ENCODE measurements at places on chromosomes 5 and 9.

DNA sequence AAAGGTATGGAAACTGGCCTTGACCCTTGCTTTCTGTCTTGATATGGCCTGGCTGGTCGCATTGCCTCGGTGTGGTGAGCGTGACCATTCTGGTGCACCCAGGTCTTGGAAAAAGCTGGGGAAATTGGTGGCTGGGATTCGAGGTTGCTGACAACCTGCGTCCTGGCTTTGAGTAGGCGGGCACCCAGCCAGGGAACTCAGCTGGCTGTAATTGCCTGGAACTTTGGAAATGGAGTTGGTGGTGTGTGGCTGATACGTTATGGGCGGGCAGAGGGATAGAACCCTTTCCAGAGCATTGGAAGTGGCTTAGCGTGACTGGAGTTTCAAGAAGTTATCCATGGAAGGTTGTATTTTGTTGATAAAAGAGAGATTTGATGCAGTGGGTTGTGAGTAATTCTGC lies 35.2 kb downstream of the KCNMB1 start:
- DNase-seq = no peak

- DNase-seq = no peak
Measured at GRCh38 chr9:1267581-1267980, 217.4 kb downstream of the DMRT2 start.

- DNase-seq = no peak
Measured at GRCh38 chr9:97806721-97807120, 46.3 kb upstream of the FOXE1 start.

GRCh38 chr5:156380848-156381247 lies 53.9 kb downstream of the SGCD start:
- no peak for DNase-seq

DNA sequence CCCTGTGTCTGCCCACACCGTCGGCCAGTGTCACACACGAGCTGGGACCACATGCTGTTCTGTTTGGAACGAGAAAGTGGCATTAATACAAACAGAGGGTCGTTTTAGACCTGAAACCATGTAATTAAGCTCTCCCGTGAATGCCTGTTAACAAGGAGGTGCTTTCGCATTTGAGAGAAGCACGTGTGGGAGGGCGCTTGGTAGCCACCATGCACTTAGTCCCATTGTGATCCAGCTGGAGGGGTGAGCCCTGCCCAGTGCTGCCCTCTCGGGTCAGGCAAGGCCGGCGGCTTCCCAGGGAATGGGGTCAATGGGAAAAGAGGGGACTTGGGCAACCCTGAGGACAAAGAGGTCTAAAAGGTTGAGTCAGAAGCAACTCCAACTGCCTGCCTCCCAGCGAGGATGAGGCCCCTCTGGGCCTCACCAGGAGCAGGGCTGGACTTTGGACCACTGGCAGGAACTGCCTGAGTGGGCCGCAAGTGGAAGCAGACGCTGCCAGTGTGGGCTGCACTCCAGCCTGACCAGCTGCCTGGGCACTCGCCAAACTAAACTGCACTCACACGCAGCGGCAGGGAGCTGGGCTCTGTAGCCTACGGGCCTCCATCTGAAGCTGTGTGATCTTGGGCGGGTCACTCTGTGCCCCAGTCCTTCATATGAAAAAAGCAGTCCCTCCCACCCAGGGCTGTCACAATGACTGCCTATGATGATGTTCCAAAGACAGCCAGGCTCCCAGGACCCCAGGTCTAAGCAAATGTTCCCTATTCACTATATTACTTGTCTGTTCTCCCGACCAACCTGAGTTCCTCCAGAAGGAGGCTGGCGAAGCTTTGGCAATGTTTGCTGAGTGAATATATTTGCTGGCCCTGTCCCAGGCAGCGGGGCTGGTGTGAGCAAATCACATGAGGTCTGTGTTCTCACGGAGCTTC lies 195.7 kb downstream of the CDK5RAP2 start:
- no peak for DNase-seq

- no peak for DNase-seq
Measured at GRCh38 chr5:118577621-118578020, 410.7 kb downstream of the DTWD2 start.

- DNase-seq = no peak
Measured at GRCh38 chr5:122455939-122456338, 143.9 kb downstream of the SNCAIP start.

DNA sequence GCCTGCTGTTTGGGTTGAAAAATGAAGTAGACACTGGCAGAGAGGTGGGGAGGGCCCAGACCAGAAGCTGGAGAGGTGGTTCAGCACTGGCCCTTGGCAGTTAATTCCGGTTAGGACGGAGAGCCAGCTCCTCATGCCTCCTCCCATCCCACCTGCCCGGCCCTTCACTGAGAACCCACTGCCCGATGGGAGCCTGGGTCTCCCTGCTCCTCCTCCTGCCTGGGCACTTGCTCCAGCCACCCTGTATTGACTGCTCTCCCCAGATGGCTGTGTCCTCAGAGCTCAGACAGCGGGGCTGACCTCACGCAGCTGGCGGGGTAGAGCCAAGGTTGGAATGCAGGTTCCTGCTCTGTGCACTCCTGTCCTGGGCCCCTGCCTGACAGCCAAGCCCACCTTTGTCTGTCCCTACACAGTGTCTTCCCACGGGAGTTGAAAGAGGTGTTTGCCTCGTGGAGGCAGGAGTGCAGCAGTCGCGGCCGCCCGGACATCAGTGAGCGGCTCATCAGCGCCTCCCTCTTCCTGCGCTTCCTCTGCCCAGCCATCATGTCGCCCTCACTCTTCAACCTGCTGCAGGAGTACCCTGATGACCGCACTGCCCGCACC lies 114.7 kb downstream of the DAB2IP start:
- DNase-seq = no peak

GRCh38 chr5:81785322-81785721 lies 34.4 kb upstream of the SSBP2 start:
- no peak for DNase-seq

DNA sequence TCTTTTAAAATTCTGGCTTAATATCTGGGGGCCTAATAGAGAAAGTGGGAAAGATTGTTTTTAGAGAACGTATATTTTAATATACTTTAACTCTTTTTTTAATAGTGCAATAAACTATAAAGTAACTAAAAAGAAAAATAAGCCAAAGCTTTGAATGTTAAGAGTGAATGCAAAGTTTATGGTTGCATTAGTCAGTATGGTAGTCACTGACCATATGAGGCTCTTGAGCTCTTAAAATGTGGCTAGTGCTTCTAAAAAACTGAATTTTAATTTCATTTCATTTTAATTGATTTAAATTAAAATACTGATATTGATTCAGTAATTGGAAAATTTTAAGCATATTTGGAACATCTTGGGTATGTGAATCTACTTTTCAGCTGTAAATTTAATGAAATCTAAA lies 310.7 kb downstream of the PJA2 start:
- no peak for DNase-seq

DNA sequence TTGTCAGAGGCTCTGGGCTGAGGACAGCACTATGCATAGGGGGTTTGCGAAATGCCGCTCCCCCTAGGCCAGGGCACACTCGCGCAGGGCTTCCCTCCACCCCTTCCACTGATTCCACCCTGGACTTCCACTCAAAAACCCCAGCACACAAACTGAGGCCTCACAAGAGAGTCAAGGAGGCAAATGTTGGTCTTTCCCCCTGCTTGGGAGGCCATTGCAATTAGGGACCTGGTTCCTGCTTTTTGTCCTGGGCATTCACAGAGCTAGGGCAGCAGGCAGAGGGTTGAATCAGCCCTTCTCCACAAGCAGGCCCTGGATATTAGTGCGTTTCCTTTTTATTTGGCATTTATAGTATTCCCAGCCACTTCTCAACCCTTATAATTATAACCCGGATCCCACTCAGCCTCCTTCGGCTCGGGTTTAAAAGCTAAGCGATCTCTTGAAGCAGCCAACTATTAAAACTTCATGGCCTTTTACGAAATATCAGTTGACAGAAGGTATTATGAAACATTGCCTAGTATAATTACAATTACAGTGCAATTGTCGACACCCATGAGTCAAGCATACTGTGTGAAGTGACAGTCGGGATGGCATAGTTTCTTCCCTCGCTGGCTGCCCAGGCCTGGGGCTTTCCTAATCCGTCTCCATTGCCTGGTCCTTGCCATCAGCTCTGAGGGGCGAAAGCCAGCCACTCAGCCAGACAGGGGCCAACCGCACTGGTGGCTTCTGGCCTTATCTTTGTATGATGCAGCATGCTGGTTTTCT lies 285.5 kb upstream of the MAP3K1 start:
- no peak for DNase-seq

DNA sequence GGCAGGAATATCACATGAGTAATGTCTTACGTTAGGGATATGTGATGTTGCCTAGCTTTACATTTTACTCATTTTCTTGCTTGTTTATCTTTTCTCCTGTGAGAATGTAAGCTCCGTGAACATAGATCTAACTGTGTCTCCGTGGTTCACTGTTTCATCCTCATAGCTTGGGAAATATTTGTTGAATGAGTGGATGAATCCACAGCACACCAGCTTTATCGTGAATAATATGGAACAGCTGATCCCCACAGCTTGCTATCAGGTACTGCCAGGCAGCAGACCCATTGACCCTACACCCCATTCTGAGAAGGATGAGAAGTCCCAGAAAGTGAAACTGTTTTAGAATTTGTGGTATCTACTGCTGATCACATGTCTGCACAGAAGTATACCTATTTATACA lies 106.8 kb upstream of the FBN2 start:
- no peak for DNase-seq

GRCh38 chr5:78336698-78337097 lies 23.7 kb upstream of the SCAMP1 start:
- DNase-seq = no peak

DNA sequence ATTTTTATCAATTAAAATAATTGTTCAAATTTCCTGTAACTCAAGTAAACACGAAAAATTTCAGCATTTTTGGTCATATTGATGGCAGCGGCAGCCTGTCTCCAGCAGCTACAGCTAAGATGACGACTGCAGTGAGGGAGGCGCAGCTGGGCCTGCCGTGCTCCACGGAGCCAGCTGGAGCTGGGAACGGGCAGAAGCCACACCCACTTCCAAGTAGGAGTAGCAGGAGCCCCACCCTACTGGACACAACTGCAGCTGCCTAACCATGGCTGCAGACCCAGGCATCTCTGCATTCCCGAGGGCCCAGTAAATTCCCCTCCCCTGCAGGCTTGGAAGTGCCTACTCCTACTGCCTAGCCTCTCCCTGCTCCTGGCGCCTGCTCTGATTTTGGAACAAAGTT lies 2031.7 kb downstream of the EFNA5 start:
- DNase-seq = no peak

DNA sequence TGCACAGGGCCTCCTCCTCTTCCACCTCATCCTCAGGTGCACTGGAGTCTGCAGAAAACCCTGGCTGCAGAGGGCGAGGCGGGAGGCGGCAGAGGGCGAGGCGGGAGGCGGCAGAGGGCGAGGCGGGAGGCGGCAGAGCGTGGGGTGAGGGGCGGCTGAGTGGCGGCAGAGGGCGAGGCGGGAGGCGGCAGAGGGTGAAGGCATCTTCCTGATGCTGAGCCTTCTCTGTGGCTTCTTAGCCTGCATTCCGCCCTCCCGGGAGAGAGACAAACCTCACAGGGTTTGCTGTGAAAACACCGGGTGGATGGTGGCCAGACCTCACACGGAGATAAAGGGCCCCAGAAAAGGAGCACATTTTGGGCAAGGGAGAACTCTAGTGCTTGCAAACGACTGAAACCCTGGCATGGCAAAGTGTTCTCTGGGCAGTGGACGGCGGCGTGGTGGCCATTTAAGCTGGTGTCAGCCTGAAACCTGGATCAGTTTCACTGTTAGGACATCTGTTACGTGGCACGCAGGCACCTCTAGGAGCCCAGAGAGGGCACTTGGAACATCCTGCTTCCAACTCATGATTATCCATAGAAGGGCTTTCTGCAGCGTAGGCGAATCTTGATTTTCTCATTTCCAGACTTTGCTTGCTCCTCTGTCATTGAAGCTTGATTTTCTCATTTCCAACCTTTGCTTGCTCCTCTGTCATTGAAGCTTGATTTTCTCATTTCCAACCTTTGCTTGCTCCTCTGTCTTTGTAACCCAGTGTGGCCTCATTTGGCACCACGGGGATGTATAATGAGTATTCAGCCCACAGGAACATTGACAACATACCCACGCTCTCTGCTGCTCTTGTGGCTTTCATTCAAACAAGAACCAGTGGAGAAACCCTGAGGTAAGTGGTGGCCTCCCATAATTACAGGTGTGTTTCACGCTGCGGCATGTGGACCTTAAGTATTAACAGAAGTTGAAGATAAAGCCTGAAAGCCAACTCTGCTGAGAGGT lies 16.3 kb upstream of the PLEKHG4B start:
- DNase-seq = no peak

GRCh38 chr9:2359891-2360471 lies 261.6 kb upstream of the VLDLR start:
- DNase-seq = no peak

GRCh38 chr9:33014665-33015014 lies 10.4 kb upstream of the DNAJA1 start:
- no peak for DNase-seq

GRCh38 chr9:109182940-109183798 lies 16.1 kb upstream of the FRRS1L start:
- DNase-seq = no peak

- DNase-seq = no peak
Measured at GRCh38 chr9:35816708-35817107, 1.9 kb upstream of the HINT2 start.

GRCh38 chr5:73899055-73899454 lies 273.1 kb downstream of the ARHGEF28 start:
- no peak for DNase-seq

DNA sequence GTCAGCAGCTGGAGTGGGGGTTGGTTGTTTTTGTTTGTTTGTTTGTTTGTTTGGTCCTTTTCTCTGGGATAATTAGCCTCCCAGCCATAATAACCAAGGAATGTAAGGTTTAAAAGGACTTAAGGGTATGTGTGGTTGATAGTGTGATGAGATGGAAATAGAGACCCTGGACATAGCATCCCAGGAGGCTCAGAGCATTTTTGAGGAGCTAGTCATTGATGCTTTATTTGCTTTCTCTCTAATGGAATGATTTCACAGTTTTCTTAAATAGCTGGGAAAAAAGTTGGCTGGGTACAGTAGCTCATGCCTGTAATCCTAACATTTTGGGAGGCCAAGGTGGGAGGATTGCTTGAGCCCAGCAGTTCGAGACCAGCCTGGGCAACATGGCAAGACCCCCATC lies 45.1 kb downstream of the TTC1 start:
- no peak for DNase-seq

DNA sequence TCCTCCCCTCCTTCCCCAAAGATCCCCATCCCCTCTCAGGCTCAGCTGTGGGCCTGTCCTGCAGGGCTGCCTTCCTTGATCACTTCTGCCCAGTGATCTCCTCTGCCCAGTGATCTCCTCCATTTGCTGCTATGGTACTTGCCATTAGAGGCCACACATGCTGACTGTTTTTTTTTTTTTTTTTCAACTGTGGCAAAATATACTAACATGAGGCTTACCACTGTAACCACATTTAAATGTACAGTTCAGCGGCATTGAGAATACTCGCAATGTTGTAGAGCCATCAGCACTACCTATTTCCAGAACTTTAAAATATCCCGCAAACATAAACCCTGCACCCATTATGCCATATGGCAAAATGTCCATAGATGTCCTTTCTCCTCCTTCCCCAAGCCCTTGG lies 61.7 kb upstream of the EPB41L4B start:
- no peak for DNase-seq

- DNase-seq = no peak
Measured at GRCh38 chr5:153504726-153505125, 14.3 kb downstream of the GRIA1 start.

- no peak for DNase-seq
Measured at GRCh38 chr9:24986331-24986730, 440.6 kb upstream of the IZUMO3 start.

GRCh38 chr5:174186096-174186695 lies 140.7 kb downstream of the NSG2 start:
- DNase-seq = no peak

- no peak for DNase-seq
Measured at GRCh38 chr9:137740312-137740711, 121.5 kb downstream of the EHMT1 start.

Measured in stimulated activated CD4-positive, alpha-beta T cell treated with anti-CD3 and anti-CD28 coated beads, Interleukin-4, amount 100 ng/mL, for 4 hours (primary cell).